ENCODE measurements at places on chromosomes 3 and 15.

- no peak for DNase-seq
Measured at GRCh38 chr15:98562331-98562937, 85.9 kb upstream of the IGF1R start.

- DNase-seq = peak; percentile 18
Measured at GRCh38 chr15:64361259-64361658, 5.3 kb upstream of the CSNK1G1 start.

DNA sequence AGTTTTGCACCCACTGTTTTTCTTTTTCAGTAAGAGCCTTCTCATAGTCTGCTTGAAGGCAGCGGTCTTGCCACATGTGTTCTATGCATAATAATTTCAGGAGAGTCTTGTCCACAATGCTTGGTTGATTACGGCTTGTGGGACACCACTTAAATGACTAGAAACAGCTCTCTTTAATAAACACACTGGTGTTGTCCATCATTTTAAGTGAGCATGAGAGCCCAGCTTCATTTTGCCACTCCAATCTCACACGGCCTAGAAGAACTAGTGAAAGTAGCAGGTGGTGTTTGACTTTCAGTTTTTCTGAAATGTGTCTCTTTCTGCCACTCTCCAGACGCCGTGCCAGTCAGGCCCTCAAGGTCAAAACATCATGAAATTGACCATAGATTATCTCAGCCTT, 292.1 kb downstream of the LPP start:
- no peak for DNase-seq

GRCh38 chr3:153577059-153577736, 415.2 kb downstream of the RAP2B start:
- no peak for DNase-seq

DNA sequence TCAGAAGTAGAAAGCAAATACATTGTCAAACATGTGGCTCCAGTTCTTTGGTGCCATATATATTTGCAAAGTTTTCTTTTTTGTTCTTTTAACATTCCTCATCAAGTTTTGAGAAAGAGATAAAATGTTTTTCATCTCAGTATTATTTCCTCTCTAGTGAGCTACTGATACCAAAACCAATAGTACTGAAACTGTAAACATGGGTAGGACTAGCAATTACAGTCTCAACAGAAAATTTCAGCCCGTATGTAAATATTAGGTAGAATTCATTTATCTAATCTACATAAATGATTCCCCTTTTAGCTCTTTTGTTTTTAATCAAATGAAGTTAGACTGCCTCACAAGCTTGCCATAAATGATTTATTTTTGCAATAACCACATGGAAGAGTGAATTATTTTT, 21.4 kb downstream of the SECISBP2L start:
- DNase-seq = no peak

GRCh38 chr15:64766058-64766457, 9.3 kb downstream of the RBPMS2 start:
- no peak for DNase-seq

DNA sequence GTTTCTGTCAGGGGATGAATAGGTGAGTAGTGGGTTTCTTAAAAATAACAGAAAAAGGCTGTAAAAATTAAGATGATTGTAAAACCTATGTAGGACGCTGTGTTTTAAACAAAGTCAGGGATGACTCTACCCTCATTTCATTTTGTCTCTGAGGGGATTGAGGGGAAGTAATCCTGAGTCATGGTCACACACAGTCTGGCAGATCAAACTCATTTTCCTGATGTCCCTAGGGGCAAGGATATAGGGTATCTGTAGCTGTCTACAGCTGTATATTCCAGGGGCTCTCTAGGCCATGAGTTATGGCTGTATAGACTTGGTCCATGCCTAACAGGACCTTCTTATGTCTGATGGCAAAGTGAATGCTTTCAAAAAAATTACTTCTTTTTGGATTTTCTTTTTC, 421.1 kb downstream of the PDCD6IP start:
- no peak for DNase-seq

GRCh38 chr3:51982352-51982837, 940 bp upstream of the ACY1 start:
- peak; percentile 75 for DNase-seq

GRCh38 chr3:192851821-192852372, 65.8 kb downstream of the MB21D2 start:
- DNase-seq = peak; percentile 99

- DNase-seq = no peak
Measured at GRCh38 chr3:45991341-45991740, 4.3 kb downstream of the FYCO1 start.

- no peak for DNase-seq
Measured at GRCh38 chr3:72473156-72473555, 375.1 kb downstream of the SHQ1 start.

- DNase-seq = no peak
Measured at GRCh38 chr15:79132770-79133169, 42.2 kb upstream of the RASGRF1 start.

DNA sequence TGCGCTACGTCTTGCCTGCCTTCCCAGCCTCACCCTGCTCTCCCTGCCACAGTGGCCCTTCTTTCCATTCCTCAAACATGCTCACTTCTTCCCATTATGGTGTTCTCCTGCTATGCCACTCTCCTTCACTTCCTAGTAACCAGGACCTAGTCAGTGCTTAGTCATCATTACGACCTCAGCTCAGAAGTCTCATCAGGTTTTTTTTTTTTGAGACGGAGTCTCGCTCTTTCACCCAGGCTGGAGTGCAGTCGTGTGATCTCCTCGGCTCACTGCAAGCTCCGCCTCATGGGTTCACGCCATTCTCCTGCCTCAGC, 149.5 kb downstream of the GREM1 start:
- peak; percentile 87 for DNase-seq

GRCh38 chr15:65981837-65982626, 112.7 kb downstream of the RAB11A start:
- no peak for DNase-seq

DNA sequence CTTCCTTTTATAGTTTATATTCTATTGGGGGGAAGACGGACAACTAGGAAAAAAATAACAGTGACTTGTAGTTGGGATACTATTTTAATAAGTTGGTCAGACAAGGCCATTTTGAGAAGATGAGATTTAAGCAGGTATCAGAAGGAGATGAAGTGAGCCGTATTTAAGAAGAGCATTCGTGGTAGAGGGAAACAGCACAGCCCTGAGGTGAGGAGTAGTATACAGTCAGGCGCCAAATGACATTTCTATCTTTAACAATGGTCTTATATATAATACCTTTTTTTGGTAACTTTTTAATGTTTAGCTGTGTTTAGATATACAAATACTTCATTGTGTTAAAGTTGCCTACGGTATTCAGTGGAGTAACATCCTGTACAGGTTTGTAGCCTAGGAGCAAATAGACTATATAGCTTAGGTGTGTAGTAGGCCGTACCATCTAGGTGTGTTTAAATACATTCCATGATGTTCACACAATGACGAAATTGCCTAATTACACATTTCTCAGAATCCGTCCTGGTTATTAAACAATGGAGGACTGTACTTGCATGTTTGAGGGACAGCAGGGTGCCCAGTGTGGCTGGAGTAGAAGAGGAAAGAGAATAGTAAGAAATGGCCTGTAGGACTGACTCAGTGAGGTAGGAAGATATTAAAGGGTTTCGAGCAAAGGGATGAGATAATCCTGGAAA, 1.6 kb downstream of the NKTR start:
- peak; percentile 35 for DNase-seq

DNA sequence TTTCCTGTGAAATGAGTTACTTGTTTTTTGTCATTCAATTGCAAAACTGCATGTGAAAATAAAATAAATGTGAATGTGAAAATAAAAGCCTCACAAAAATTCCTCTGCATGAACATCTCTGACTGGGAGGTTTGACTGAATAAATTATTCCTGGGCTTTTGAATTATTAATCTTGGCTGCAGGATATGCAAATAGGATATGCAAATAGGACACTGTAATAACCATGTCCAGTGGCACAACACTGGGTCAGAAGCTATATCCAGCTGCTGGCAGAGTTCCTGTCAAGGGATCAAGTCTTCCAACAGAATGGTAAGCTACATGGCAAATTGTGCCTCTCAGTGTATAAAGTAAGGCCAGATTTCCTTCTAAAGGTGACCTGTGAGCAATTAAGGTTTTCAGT, at the start of gene SUCNR1:
SUCNR1 (plus strand) TSS at position 246 of the 400 bp plus-strand sequence. CDS start 6,250 bp downstream, outside the sequence.
- no peak for DNase-seq

GRCh38 chr15:36644191-36644896, 64.9 kb downstream of the CDIN1 start:
- DNase-seq = no peak

- DNase-seq = no peak
Measured at GRCh38 chr3:154304116-154304786, 20.0 kb downstream of the DHX36 start.

- no peak for DNase-seq
Measured at GRCh38 chr3:137217733-137218132, 259.9 kb downstream of the IL20RB start.

GRCh38 chr3:172675441-172676193, 35.2 kb downstream of the NCEH1 start:
- peak; percentile 88 for DNase-seq

DNA sequence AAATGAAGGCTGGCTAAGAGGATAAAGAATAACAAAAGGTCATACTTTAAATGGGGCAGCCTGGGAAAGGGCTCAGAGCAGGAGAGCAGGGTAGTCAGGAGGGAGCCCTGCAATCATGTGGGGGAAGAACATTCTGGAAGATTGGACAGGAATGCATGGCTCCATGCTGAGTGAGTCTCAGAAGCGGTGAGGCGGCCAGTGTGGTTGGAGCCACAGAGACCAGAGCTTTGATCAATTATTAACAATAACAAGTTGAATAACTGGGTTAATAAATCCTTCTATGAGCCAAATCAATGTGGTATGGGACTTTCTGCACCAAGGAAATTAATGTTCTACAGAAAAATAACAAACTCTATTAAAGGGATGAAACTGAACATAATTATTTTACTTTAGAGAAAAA, 57.9 kb upstream of the DCUN1D1 start:
- DNase-seq = no peak

GRCh38 chr3:163812006-163812405, 1266.3 kb downstream of the SI start:
- no peak for DNase-seq

DNA sequence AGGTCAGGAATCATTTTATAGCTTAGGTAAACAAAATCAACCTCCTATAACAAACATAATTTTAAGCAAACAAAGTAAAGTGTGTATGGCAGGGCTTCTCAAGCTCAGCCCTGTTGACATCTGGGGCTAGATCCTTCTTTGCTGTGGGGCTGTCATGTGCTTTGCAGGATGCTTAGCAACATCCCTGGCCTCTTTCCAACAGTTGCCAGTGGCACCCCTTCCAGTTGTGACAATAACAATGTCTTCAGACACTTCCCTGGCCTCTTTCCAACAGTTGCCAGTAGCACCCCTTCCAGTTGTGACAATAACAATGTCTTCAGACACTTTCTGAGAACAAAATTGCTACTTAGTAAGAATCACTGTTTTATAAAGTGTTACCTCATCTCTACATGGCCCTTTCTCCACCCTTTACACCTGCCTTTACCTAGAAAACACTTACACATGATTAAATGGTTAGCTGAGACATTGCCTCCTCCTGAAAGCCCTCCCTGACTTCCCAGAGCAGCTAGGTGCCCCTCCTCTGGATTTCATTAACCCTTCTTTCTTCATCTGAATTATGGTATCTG, 194.0 kb upstream of the LMCD1 start:
- no peak for DNase-seq

DNA sequence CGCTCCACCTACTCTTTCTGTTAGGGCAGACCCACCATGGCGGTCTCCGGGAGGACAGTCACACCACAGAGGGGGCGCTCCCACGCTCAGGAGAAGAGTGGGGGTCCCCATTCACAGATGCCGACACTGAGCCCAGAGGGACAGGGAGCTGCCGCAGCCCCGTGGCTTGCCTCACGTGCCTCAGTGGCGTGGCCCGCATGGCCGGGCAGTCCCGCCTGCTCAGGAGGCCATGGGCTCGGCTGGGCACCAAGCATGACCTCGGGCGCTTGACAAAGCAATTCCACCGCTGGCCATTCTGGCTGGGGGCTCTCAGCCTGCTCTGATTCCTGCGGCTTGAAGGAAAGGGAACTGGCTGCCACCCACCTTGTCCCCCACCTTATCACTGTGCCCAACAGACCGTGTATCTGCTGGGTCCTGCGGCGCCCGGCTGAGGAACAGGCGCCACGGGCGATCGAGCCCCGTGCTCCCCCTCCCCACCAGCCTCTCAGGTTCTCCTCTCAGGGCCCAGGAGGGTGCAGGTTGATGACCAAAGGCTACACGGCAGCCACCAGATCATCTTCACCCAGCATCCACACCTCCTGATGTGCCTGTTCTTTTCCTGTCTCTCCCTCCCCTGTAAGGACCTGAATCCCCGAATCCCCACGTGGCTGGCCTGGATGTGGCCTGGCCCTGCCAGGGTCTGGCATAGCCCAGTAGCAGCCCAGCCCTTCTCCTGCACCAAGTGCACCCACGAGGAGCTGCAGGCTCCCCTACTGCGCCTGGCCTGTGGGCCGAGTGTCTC, 20.7 kb downstream of the CYFIP1 start:
- DNase-seq = no peak

- DNase-seq = peak; percentile 33
Measured at GRCh38 chr3:65833761-65834505, 204.8 kb downstream of the MAGI1 start.

GRCh38 chr3:165195640-165196576, at the start of gene SLITRK3:
SLITRK3 (minus strand) TSS chr3:165196384; CDS start chr3:165190830, 5,554 bp downstream.
- DNase-seq = no peak

GRCh38 chr3:127637546-127637945, 8.6 kb downstream of the PODXL2 start:
- DNase-seq = no peak

- no peak for DNase-seq
Measured at GRCh38 chr3:11392014-11392859, 120.0 kb downstream of the ATG7 start.

GRCh38 chr15:52925130-52925529, 135.0 kb upstream of the ONECUT1 start:
- no peak for DNase-seq

DNA sequence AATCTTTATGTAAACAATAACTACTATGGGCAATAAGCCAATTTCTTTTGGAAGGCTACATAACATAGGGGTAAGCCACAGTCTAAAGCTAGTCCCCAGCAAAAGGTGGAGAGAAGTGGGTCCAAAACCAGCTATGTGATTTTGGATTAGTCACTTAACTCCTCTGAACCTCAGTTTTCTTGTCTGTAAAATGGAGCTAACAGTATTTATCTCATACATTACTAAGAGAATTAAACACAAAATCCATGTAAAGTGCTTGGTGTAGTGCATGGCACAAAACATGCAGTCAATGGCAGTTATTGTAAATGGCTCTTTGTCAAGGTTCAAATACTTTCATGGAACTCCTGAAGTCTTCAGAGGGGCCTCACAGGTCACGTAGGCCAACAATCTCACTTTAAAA, 13.3 kb downstream of the RFT1 start:
- peak; percentile 26 for DNase-seq

DNA sequence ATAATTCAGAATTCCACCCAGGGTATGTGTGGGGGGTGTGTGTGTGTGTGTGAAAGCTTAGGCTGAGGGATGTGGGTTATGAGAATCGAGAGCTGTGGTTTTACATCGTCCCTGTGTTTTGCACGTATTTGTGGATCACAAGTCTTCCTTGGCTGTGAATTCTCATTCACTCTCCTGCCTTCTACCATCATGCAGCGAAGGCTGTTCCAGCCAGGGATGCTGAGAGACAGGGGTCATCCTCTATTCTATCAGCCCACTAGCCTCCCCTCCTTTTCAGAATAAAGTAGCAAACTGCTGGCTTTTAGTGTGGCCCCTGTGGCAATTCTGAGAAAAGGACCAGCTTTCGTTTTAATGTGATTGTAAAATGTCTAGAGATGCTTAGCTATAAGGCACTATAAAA, 460.6 kb upstream of the NR2F2 start:
- DNase-seq = no peak

GRCh38 chr3:11534011-11534792, 109.5 kb downstream of the VGLL4 start:
- no peak for DNase-seq

Data from PC-3 (cell line).